ENCODE measurements at places on chromosomes 13 and 19. TPM values are rescaled to one million over a fixed set of nuclear protein-coding genes. Genes with fewer than 3 reads are reported as not detected.

The DACT3 gene
- polyA plus RNA-seq = 29.1 TPM

The TPGS1 gene
- polyA plus RNA-seq = 5.5 TPM

The SYNE4 gene
- 13.5 TPM for polyA plus RNA-seq

The GPR183 gene
- 2.2 TPM for polyA plus RNA-seq

The TGFBR3L gene
- 0.82 TPM for polyA plus RNA-seq

The CEACAM3 gene
- not detected for polyA plus RNA-seq

The CALR3 gene
- polyA plus RNA-seq = 0.05 TPM

The ZNF135 gene
- polyA plus RNA-seq = 21.9 TPM

The TEX101 gene
- polyA plus RNA-seq = not detected

The KIR2DL4 gene
- polyA plus RNA-seq = not detected

The ICAM5 gene
- 0.10 TPM for polyA plus RNA-seq

The LAIR2 gene
- 0.21 TPM for polyA plus RNA-seq

The MAMSTR gene
- 7.8 TPM for polyA plus RNA-seq

The SHD gene
- polyA plus RNA-seq = 1.8 TPM

The CYP2F1 gene
- polyA plus RNA-seq = not detected

The C19orf73 gene
- 0.82 TPM for polyA plus RNA-seq

The U2AF1L4 gene
- 16.3 TPM for polyA plus RNA-seq

The PGLYRP1 gene
- 0.53 TPM for polyA plus RNA-seq

The COX7A1 gene
- 25.6 TPM for polyA plus RNA-seq

The CD320 gene
- 35.0 TPM for polyA plus RNA-seq

The IL17D gene
- 11.6 TPM for polyA plus RNA-seq

The ZNF709 gene
- 9.2 TPM for polyA plus RNA-seq

The ZNF506 gene
- polyA plus RNA-seq = 31.9 TPM

The KCNN4 gene
- polyA plus RNA-seq = 1.5 TPM

The FBXO17 gene
- polyA plus RNA-seq = 76.1 TPM

The OR7C1 gene
- polyA plus RNA-seq = 0.17 TPM

The CYSLTR2 gene
- polyA plus RNA-seq = 0.46 TPM

The MBD3L3 gene
- polyA plus RNA-seq = not detected

The ZNF560 gene
- polyA plus RNA-seq = 0.43 TPM

The UFM1 gene
- 105 TPM for polyA plus RNA-seq

The FLT1 gene
- 44.6 TPM for polyA plus RNA-seq

The FPR2 gene
- not detected for polyA plus RNA-seq

The LIM2 gene
- polyA plus RNA-seq = 0.27 TPM

The OVOL3 gene
- polyA plus RNA-seq = not detected

The ALOX5AP gene
- polyA plus RNA-seq = 5.6 TPM

The RNASEH2B gene
- polyA plus RNA-seq = 66.3 TPM

The ZNF583 gene
- polyA plus RNA-seq = 10.5 TPM

The PLIN4 gene
- polyA plus RNA-seq = 0.60 TPM

The FAM216B gene
- not detected for polyA plus RNA-seq

The DENND1C gene
- polyA plus RNA-seq = 39.2 TPM

The ITGBL1 gene
- 2.8 TPM for polyA plus RNA-seq

The ZNF559 gene
- 70.0 TPM for polyA plus RNA-seq

The FUT1 gene
- 3.7 TPM for polyA plus RNA-seq

The SBK2 gene
- polyA plus RNA-seq = 0.62 TPM

The ZNF222 gene
- 10.3 TPM for polyA plus RNA-seq

The IRGC gene
- not detected for polyA plus RNA-seq

The CD37 gene
- 32.4 TPM for polyA plus RNA-seq

The ZNF296 gene
- polyA plus RNA-seq = 0.94 TPM

The ZNF468 gene
- 35.0 TPM for polyA plus RNA-seq

The ARL11 gene
- 0.24 TPM for polyA plus RNA-seq

The LILRA5 gene
- polyA plus RNA-seq = 0.40 TPM

The POU2F2 gene
- 1.0 TPM for polyA plus RNA-seq

The ERF gene
- 72.0 TPM for polyA plus RNA-seq

The RFXANK gene
- 81.8 TPM for polyA plus RNA-seq

The DAND5 gene
- polyA plus RNA-seq = 0.14 TPM

The RNF17 gene
- 0.94 TPM for polyA plus RNA-seq

The HCN2 gene
- polyA plus RNA-seq = 0.22 TPM

The ACP7 gene
- polyA plus RNA-seq = 0.53 TPM
